ENCODE measurements at places on chromosomes 5 and 9.

DNA sequence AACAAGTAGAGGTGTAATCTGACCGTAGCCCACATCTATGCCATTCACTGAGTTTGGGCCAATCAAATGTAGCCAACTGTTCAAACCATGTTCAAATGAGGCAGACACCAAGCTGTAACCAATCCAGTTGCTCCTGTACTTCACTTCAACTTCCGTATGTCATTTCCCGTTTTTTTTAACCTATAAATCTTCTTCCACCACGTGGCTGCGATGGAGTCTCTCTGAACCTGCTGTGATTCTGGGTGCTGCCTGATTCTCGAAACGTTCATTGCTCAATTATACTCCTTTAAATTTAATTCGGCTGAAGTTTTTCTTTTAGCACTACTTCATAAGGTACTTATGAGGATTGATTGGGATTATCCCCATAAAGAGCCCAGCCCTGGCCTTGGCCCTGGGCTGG lies 179.7 kb downstream of the PIK3R1 start:
- no peak for DNase-seq

DNA sequence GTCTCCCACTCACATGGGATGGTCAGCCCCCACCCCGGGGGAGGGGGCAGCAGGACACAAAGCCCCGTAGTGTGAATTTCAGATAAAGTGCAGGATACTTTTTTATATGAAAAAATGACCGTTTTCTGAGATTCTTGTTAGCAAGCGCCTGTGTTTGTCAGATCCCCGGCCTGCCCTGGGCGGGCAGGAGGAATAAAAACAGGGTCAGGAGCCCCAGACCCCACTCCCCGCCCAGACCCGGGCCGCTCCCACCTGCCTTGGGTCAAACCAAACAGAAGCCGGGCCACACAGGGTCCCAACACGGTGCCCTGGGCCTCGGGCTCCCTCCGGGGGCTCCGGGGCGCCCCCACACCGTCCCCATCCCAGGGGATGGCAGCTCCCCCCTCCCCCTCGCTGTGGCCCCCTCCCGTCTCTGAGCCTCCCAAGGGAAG lies 13.5 kb upstream of the NRARP start:
- no peak for DNase-seq

DNA sequence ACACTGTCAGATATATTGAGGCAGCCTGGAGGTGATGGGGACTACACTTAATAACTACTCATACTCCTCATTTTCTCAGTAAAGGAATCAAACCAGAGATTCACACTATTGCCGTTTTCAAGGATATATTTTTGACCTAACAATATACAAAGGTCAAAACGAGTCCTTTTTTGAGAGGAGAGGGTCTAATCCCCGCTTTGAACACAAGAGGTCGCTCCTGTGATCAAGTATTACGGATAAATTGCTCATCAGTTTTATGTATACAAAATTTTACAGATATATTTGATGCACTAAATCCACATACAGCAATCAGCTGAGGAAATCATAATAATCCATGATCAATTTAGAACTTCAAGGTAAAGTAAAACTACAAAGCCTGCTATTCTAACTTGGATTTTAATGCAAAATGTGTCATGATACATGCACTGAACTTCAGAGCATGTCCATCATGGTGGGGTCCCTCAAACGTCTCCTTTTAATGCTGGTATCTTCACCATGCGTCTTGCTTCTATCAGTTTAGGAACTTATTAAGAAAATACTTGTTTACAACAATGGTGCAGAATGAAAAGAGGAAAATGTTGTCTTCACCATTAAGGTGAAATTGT lies 2.5 kb upstream of the ISL1 start:
- no peak for DNase-seq

DNA sequence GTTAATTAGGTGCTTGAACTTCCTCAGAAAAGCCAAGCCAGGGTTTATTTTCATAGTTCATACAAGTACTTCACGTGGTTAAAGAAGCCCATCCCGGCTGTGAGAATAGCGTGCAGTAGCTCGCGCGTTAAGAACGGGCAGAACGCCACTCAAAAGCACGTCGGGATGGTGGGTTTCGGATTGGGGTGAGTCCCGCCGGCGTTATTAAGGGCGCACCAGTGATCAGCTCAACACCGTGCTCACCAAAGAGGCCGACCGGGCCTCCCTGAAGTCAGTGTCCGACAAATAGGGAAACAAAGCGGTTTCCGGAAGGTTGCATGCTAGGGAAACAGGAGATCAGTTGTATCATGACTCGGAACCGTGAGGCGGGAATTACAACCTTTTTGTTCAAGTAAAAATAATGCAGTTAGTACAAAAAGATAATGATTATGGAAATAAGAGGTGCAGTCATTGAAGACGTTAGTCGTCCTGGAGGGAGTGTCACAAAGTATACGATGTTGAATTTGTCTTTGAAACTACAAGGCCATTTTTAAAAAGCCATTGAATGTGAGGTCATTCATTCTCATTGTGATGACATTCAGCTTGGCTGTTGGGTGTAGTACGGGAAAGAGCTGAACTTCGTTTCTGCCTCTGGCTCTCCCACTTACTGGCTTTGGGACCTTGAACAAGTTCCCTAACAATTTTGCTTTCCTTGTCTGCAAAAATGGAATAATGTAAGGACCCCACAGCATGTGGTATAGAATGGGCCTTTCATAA lies 992 bp downstream of the SETD9 start:
- peak; percentile 79 for DNase-seq
